ENCODE measurements at places on chromosomes 6 and 20. TPM values are rescaled to one million over a fixed set of nuclear protein-coding genes. Genes with fewer than 3 reads are reported as not detected.
A peak's percentile ranks its signal among the peaks of the same experiment; 100 is the strongest.

The ARMC2 gene
- 4.6 TPM for total RNA-seq

The BPIFB2 gene
- 0.09 TPM for total RNA-seq

- peak; percentile 45 for DNase-seq
These were observed 44.5 kb downstream of the SULF2 start for GRCh38 chr20:47740862-47741184.

The FOXF2 gene
- not detected for total RNA-seq

GRCh38 chr6:127515794-127516661 is 3.1 kb downstream of the MTCL3 start:
- peak; percentile 75 for DNase-seq

The BHLHE23 gene
- total RNA-seq = 0.66 TPM

GRCh38 chr20:18011482-18011881 is 42.7 kb downstream of the MGME1 start:
- no peak for DNase-seq

The GPR6 gene
- total RNA-seq = not detected

GRCh38 chr6:33505548-33506370 is 51.4 kb downstream of the ZBTB9 start:
- DNase-seq = no peak

DNA sequence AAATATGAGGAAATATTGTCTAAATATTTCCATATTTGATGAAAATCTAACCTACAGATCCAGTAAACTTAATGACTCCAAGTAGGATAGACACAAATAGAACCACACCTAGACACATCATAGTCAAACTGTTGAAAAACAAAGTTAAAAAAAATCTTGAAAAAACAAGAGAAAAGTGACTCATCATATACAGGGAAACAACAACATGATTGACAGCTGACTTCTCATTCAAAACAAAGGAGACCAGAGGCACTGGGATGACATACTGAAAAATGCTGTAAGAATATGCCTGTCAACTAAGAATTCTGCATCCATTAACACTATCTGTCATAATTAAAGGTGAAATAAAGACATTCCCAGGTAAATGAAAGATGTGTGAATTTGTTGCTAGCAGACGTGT is 38.8 kb downstream of the BMP2 start:
- DNase-seq = no peak

DNA sequence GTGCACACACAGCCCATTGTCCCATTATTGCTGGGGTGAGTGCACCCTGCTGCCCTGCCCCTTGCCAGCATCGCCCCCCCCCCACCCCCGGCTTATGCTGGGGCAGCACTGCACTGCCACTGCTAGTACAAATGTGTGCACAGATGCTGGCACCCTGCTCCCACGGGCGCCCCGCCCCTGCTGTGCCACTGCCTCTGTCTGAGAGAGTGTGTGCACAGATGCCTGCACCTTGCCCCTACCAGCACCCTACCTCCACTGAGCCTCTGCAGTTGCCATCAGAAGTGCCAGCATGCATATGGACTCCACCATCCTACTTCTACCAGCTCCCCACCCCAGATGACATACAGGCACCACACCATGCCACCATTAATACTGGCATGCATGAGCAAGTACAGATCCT is 454.6 kb upstream of the KHDRBS2 start:
- DNase-seq = no peak

- peak; percentile 84 for DNase-seq
These were observed 258.6 kb downstream of the ADGB start for GRCh38 chr6:146857180-146857979.

The RSPH9 gene
- total RNA-seq = 0.35 TPM

DNA sequence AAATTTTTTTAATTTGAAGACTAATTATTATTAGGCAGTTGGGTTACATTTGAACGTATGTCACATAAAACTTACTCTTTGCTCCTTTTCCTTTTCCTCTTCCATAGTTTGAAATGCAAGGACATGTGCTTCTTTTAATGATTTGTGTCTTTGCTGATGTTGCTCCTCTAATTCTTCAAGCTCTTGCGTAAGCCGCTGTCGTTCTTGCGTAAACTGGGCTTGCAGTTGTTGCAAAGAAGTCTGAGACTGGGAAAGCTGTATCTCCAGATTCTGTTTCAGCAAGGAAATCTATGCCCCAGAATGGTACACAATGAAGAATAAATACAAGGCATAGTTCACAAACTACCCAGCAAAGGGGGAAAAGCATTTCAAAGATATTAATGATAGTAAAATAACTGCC is 45.1 kb upstream of the MCM9 start:
- DNase-seq = no peak

DNA sequence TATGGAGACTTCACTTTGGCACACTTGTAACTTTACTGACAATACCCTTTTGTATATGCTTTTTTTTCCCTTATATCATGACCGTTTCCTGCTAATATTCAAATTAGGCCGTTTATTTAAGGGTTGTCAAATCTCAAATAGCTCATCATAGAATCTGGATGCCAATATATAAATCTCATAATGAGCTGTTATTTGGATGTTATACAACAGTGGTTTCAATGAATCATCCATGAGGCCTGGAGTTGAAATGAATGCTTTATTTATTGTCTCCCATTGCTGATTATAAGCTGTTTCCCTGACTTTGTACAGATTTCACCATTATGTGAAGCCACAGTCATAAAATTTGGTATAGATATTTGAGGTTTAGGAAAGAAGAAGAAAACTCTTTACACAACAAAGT is 256.1 kb downstream of the PLCB1 start:
- no peak for DNase-seq

- no peak for DNase-seq
These were observed 154.3 kb downstream of the BCAS1 start for GRCh38 chr20:53916173-53916512.

GRCh38 chr20:59004493-59004762 is 2.6 kb downstream of the CTSZ start:
- no peak for DNase-seq

The L3MBTL1 gene
- 28.3 TPM for total RNA-seq

GRCh38 chr6:108080010-108080780 is 5.7 kb upstream of the OSTM1 start:
- peak; percentile 46 for DNase-seq

The CRISP3 gene
- not detected for total RNA-seq

The SLC22A3 gene
- total RNA-seq = 2.2 TPM

DNA sequence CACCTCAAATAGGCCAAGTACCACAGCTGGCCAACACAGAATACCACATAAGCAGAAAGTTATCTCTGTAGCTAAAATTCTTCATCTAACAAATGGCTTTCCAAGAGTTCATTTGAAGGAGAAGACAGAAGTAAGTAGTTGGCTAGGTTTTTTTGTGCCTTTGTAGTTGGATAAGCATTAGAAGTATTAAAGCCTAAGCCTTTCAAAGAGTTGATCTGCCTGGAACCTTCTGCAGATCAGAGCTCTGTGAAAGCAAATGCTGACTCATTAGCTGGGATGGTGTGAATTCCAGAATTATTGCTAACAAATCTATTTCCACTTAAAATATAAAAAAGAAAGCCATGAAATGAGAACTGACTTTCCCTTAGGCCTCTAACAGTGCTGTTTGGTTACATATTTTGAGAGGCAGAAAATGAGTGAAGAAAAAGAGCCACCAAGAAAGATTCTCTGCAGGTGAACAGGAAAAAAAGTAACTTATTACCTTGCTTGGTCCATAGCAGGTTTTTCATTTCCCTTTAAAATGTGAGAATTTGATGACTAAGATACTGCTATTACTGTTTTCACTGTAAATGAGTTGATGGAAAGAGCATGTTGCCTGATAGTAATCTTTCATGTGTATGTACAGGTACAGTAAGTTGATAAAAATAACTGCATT is 763.2 kb upstream of the FLRT3 start:
- DNase-seq = no peak

The BIRC7 gene
- total RNA-seq = 0.17 TPM

The HDGFL1 gene
- not detected for total RNA-seq

DNA sequence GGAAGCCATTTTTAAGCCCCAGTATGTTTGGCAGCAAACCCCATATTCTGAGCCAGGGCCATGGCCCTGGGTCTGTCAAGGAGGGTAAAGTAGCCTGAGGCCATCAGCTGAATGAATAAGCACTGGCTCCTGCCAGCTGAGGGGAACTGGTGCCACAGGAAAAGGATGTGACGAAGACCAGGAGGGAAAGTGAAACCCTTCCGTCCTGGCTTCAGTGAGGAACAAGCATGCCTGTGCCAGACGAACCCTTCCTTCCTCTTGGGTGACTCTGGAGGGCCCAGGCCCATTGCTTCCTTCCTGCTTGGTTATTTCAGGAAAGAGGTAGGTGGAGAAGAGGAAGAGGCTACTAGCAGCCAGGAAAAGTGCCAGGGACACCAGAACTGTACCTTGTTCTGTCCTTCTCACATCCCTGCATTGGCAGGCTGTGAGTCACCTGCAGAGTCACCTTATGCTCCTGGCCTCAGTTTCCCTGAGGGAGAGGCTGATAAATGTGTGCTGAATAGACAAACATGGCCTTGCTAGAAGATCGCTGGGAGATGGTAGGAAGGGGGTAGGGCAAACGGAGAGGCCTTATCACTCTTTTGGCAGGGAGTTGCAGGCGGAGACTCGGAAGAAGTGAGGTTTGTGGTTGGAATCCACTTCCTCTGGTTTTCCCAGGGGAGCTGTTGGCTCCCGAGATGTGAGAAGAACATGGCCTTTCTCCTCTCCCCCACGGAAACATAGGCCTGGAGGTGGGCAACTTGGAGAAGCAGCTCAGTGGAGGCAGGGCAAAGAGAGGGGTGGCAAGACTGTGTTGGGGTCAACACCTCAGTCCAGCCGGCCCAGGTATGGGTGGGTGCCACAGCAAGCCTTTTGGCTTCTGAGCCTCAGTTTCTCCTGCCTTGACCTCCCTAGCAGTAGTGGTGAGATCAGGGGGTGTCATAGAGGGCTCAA is 37.4 kb downstream of the COX4I2 start:
- DNase-seq = no peak

GRCh38 chr6:49676671-49677281 is 36.6 kb downstream of the CRISP2 start:
- no peak for DNase-seq

- no peak for DNase-seq
These were observed 154.7 kb upstream of the RIN2 start for GRCh38 chr20:19603376-19603750.

The TRIM38 gene
- 1.1 TPM for total RNA-seq

DNA sequence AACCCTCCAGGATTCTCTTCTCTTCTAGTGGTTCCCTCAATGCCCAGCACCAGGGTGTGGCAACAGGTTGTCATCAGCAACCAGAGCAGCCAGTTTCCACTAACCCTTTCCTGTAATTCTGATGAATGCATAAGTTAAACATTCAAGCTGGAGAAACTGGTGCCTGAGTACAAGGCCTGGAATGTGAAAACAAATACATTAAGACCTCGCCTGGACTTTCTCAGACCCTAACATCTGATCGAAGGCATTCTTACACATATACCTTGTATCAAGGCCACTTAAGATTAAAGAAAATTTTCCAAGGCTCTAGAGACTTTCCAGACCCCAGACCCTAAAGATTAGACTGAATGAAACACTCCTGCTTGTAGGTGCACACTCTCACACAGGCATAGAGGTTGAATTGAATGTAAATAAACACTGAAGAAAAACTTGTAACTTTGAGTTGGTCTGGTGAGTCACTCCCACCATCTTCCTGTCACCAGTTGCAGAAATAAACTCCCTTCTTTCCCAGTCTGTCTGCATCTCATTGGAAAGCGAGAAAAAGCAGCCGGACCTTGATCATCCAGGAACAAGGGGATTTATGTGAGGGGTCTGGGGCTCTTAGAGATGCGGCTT is 9.0 kb downstream of the LRP11 start:
- no peak for DNase-seq

DNA sequence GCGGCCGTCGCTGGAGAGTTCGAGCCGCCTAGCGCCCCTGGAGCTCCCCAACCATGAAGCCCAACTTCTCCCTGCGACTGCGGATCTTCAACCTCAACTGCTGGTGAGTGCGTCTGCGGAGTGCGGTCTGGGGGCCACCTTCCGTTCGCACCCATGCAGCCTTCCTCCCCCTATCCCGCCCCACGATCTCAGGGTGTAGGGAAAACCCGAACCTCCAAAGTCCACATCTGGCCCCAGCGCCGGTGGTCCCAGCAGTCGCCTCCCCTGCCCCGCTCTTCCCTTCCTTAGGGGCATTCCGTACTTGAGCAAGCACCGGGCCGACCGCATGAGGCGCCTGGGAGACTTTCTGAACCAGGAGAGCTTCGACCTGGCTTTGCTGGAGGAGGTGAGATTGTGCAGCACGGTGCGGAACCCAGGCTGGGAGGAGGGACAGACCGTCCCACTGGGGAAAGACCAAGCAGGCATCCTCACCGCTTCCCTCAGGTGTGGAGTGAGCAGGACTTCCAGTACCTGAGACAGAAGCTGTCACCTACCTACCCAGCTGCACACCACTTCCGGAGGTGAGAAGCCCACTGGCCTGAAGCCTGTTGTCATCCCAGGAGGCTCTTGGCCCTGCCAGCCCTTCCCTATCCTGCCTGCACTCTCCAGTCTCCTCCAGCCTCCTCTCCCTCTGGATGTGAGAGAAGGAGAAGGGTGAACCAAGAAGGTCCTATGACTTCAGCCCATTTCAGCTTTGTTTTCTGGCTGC is 719 bp downstream of the SMPD2 start:
- peak; percentile 69 for DNase-seq

The ADGRG6 gene
- total RNA-seq = 5.3 TPM

DNA sequence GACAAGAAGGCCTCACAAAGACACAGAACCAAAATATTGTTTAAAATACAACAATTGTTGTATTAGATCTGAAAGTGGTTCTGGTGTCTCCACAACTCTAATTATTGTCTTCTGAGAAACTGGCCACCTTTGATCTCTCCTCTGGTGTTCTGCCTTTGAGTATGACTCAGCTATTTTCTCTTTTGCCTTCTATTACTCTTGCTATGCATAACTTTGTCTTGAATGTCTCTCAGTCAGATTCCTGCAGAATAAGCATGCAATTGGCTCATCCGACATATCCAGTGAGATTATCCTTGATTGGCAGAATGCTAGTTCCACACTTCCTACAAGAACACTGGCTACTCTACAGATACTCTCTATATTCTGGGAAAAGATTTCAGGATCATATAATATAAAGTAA is 14.3 kb upstream of the EPM2A start:
- DNase-seq = no peak

DNA sequence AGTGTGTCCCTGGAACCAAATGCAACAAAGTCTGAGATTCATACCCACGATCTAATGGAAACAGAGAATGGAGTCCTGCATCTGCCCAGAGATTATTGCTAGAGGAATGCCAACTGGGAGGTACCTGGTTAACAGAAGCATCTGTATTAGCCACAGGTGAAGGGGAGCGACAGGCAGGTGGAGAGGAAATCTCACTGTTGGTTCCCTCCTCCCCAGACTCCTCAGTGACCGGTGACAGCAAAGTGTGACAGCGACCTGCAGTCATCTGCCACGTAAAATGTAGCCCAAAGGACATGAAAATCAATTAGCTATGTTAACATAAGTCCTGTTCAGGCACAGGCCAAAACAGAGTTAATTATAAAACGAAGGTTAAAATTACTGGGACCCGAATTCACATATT is 336.6 kb downstream of the SYNE1 start:
- no peak for DNase-seq

The PROKR2 gene
- total RNA-seq = 2.0 TPM

- peak; percentile 36 for DNase-seq
These were observed 126.9 kb downstream of the MRPL14 start for GRCh38 chr6:44000164-44000842.

The KCNK15 gene
- total RNA-seq = 0.37 TPM
